Hematopoietic multipotent progenitor cell treated with erythropoietin and hydrocortisone succinate and interleukin-3 and kit ligand, for 15 days (in vitro differentiated cells): ENCODE measurements at places on chromosomes 7 and 10.

GRCh38 chr7:130641497-130641896 lies 27.1 kb downstream of the COPG2 start:
- no peak for DNase-seq

DNA sequence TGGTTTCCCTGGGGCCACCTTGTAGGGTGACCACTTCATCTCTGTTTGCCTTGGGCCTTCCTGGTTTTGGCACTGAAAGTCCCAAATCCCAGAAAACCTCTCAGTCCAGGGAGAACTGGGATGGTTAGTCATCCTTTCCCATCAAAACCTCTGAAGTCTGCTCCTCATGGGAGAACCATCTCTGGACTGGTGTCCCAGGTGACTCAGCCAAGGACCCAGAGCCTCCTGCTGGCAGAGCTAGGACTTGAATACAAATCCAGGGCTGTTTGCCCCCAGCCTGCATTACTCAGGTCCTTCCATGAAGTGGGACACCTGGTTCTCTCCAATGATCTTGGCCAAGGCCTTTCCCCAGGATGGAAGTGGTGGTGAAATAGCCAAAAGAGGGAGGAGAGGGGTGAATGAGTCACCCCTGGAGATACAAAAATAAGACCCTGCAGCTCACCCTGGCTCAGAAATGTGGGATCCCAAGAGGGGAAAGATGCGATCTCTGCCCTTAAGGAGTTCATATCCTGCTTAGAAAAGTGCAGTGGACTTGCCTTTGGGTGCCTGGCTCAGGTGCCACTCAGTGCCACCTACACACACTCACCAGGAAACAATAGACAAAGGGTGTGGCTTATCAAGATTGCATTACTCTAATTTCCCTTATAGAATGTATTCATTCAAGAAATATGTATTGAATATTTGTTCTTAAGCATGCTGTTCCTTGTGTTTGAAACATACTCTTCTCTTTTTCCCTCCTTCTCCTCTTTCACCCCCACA lies 22.0 kb downstream of the ADRA2A start:
- no peak for DNase-seq

- DNase-seq, result no peak
Measured at GRCh38 chr10:1293636-1294435, 237.7 kb downstream of the WDR37 start.

- DNase-seq, result no peak
Measured at GRCh38 chr10:28942012-28942411, 264.7 kb downstream of the BAMBI start.

DNA sequence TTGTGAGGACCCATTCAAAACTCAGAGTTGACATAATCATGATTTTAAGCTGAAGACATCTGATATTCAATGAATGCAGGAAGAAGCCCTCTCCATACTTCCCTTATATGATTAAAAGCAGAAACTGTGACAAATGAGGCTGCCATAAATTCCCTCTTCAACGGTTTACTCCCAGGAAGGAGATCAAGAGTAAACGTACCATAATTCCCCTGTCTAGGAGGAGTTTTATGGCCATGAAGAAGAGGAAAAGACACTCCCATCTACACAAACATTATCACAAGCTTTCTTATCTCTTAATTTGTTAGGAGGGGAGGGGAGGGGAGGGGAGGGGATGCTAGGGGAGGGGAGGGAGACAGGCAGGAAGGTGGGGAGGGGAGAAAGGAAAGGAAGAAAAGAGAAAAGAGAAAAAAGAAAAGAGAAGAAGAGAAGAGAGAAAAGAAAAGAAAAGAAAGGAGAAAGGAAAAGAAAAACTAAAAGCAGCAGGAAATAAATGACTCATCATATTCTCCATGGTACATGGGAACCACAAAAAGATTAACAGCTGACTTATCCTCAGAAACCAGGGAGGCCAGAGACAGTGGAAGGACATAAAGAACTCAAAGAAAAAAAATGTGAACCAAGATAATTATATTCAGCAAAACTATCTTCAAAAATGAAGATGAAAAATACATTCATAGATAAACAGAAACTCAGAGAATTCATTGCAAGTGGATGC lies 121.6 kb downstream of the ALOX5 start:
- DNase-seq, result peak; percentile 41

DNA sequence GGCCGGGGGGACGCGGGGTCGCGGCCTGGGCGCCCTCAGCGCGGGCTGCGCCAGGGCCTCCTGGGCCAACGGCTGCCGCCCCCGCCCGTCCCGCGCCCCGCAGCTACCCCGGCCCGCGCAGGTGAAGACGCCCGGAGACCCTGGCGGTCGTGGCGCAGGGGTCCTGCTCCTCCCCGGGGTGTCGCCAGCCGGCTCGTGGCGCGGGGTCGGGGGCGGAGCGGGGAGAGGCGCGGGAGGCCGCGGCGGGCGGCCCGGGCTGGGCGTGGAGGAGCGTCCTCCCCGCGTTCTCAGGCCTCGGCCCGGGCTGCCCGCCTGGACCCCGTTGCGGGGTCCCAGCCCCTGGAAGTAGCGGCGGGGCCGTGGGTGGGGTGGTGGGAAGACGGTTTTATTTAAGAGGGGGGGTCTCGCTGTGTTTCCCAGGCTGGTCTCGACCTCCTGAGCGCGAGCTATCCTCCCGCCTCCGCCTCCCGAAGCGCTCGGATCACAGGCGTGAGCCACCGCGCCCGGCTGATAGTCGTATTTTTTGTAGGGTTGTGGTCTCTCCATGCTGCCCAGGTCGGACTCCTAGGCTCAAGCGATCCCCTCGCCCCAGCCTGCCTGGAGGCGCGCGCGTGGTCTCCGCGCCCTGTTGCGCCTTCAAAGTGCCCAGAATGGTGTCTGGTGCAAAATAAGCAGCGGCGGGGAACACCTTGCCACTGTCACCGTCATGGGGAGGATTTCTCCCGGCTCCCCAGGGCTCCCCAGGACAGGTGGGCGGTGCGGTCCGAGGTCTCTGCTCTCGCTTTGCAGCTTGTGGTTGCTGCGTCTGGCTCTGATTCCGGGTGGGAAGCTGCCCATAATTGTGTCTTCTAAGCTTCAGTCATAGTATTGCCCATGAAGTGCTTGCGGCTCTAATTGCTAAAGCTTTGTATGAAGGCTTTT lies 15.3 kb upstream of the SUN1 start:
- peak; percentile 11 for DNase-seq

- no peak for DNase-seq
Measured at GRCh38 chr7:27631391-27631790, 31.3 kb downstream of the HIBADH start.

- DNase-seq, result no peak
Measured at GRCh38 chr7:44846816-44847508, 925 bp downstream of the H2AZ2 start.

DNA sequence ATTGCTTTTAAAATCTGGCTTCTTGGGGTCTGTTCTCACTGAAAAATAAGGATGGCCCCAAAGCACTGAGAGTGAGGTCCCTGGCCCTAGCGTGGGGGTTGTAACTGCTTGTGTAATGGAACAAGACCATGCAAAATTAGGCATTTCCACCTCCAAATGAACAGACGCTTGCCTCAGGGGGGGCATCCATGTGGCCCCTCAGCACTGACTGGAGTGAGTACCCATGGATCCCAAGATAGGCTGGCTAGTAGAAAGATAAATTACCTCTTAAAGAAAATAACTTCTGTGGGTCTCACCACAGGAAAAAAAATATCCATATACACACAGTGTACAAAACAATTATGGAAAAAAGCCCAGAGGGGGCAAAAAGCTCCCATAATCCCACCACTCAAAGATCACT lies 15.2 kb upstream of the CPA1 start:
- DNase-seq, result no peak

GRCh38 chr7:24713850-24714675 lies 43.2 kb downstream of the GSDME start:
- DNase-seq, result no peak

DNA sequence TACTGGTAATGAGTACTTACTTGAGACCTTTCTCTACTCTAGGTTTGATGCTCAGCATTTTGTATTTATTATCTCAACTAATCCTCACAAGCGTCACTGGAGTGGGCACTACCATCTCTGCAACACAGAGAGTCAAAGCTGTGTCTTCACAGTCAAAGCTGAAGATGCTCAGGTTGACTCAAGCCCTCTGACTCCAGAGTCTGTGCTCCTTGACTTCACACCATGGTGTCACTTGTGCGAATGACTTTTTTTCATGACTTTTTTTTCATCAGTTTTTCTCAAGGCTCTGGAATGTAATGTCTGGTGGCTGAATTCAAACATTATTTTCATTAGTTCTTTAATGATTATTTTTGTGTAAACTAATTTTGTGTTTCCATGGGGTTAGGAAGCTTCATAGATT lies 30.4 kb upstream of the TARP start:
- no peak for DNase-seq

DNA sequence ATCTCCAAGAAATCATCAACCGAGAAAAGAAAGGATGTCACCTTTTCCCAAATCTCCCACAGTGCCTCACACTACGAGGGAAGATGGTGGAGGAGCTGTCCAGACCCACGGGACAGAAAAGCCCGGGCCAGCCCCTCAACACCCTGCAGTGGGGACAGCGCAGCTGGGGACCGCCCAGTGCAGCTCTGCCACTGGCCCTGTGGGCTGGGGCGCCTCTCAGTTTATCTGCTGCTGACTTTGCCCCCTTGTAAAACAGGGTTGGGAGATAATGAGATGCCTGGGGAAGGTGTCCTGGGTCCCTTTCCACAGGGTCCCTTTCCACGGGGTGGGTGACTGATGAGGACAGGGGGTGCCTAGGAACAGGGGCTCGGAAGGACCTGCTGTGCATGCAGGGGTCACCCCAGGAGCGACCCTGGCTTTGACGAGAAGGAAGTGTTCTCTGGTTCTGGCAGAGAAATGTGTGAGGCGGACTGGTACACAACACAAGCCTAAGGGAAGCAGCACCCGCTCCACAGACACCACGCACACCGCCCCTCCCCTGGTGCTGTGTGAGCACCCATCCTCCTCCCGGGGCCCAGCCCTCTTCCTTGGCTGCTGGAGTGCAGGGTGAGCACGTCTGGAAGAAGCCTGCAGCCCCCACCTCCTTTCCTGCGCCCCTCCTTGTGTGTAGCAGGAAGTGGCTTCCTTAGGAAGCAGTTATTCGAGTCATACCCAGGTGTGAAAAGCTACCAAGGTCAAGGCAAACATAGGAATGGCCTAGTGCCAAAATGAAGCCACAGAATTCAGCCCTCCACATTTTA lies 339.9 kb downstream of the DNAJB6 start:
- DNase-seq, result no peak

DNA sequence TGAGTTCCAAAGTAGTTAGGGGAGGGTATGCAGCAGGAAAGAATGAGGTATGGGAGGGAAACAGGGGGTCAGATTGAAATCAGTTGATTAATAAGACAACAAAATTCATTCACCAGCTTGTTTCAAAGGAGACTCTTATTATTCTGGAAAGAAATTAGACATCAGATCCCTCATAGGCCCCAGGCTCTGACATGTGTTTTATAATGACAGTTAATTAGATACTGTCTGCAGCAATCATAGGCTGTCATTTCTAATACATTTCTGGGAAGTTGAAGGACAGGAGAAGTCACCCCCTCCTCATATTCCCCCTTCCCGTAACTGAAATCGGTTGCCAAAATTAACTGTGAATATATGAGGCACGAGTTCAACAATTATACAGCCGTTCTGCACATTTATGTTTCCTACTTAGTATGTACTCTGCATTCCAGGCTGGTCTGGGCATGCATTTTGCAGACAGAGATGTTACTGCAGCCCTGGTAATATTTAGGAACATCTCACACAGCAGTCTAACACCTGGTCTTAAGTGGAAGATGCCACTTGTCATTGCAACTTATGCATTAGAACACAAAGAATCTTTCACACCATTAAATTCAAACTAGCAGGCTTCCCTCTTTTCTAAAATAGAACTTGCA lies 355.2 kb upstream of the LRGUK start:
- no peak for DNase-seq

- no peak for DNase-seq
Measured at GRCh38 chr7:26490640-26491624, 199.3 kb downstream of the SNX10 start.

DNA sequence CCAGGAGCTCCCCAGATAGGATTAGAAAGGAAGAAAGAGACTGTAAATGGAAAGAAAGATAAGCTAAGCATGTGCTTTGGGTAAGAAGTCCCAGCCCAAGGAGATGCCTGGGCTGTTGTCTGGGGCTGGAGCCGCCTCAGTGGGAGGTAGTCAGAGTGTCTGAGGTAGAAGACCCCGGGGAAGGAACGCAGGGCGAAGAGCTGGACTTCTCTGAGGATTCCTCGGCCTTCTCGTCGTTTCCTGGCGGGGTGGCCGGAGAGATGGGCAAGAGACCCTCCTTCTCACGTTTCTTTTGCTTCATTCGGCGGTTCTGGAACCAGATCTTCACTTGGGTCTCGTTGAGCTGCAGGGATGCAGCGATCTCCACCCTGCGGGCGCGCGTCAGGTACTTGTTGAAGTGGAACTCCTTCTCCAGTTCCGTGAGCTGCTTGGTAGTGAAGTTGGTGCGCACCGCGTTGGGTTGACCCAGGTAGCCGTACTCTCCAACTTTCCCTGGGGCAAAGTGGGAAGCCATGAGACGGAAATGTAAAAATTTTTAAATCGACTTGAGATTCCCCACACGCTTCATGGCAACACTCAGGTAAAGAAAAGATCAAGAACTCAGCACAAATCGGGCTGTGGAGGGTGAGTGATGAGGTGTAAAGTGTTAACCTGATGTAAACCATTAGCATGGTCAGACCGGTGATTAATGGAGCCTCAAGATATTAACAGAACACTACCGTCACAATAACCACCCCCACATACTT lies 1.3 kb downstream of the HOXA1 start:
- no peak for DNase-seq

DNA sequence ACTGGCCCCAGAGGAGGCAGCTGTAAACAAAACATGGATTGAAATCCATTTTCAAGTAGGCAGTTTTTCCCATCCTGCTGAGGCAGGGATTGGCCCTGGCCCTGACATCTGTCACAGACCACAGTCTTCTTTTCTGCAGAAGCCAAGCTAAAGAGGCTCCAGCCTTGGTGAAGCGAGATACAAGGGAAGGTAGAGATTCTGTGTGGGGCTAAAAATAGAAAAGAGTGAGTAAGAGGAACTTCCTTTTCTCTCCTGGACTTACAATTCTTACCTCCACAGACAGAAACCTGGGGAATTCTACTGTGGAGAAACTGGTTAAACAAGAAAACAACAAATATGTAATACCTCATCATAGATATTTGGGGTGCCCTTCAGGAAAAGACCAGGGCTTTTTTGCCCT lies 624.8 kb upstream of the FZD8 start:
- DNase-seq, result no peak

DNA sequence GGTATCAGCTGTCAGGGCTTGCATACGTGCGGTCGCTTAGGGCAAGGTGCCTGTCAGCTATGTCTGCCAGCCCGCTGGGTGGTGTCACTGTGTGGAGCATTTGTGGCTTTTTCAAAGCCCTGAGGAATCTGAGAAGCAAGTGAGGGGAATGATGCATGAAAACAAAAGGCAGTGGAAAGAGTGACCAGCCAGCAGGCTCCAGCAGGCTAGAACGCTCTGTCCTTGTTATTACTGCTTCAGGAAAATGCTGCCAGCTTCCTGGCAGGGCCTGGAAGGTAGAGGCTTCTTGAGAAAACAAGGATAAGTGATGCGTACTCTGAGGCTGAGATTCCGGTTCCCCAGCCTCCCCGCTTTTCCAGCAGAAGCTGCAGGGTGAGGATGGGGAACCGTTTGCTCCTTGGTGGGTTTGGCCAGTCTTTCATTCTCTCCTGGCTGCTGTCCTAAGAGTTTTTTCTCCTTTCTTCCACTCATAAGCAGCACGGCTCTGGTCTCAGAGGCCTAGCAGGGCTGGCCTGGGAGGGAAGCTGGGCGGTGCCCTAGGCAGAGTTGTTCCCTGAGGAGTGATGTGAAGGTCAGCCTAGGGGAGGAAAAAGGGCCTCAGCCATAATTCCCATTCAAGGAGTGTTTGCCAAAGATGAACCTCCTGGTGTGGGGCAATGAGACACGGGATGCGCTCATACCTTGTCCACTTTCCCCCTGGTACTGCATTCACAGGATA lies 42.8 kb upstream of the MKLN1 start:
- no peak for DNase-seq

- DNase-seq, result no peak
Measured at GRCh38 chr7:6718124-6718523, 11.4 kb upstream of the ZNF12 start.
